ENCODE measurements at places on chromosomes 12 and 14. TPM values are rescaled to one million over a fixed set of nuclear protein-coding genes. Genes with fewer than 3 reads are reported as not detected.

DNA sequence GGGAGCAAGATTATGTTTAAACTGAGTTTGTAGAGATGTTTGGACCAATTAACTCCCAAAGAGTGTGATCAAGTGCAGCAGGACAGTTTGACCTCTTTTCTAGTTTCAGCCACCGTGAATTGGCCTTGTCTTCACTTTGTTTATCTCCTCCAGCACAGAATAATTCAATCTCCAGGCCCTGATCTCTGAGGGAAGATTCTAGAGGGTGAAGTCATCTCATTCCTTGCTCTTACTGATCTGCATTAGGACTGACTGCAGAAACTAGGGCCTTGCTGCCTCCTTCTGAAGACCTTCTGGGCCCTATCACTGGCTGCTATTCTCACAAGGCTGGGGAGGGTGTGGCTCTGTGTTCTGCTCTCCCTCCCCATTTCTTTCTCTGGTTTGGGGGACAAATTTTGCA, 29.4 kb downstream of the C12orf75 start:
- DNase-seq: no peak

- no peak for DNase-seq
Observed at GRCh38 chr12:132639956-132640520, 21.5 kb downstream of the P2RX2 start.

- no peak for DNase-seq
Observed at GRCh38 chr12:53613821-53614220, 12.4 kb downstream of the ATF7 start.

Gene NGB
- not detected for total RNA-seq

Gene CPNE8
- total RNA-seq: 0.60 TPM

Data from cardiac muscle cell (in vitro differentiated cells and primary cell).